ENCODE measurements at places on chromosomes 16 and 17.

- DNase-seq, result no peak
Observed at GRCh38 chr16:14420721-14421488, 209.2 kb downstream of the PARN start.

- DNase-seq, result no peak
Observed at GRCh38 chr16:27492588-27492979, 57.1 kb downstream of the GTF3C1 start.

DNA sequence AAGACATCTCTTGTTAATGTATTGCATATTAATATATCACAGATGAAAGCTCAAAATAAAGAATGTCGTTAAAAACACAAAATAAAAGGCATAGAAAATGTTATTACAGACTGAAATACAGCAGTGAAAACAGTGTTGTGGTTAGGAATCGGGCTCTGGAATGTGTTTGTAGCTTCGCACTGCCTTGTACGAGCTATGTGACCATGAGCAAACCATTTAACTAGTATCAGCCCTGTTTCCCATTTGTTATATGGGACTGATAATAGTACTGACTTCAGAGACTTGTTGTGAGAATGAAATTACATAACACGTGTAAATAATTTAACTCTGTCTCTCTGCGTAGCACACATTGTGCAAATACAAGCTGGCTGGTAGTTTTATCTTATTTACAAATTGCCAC lies 648 bp upstream of the RBFOX1 start:
- no peak for DNase-seq

DNA sequence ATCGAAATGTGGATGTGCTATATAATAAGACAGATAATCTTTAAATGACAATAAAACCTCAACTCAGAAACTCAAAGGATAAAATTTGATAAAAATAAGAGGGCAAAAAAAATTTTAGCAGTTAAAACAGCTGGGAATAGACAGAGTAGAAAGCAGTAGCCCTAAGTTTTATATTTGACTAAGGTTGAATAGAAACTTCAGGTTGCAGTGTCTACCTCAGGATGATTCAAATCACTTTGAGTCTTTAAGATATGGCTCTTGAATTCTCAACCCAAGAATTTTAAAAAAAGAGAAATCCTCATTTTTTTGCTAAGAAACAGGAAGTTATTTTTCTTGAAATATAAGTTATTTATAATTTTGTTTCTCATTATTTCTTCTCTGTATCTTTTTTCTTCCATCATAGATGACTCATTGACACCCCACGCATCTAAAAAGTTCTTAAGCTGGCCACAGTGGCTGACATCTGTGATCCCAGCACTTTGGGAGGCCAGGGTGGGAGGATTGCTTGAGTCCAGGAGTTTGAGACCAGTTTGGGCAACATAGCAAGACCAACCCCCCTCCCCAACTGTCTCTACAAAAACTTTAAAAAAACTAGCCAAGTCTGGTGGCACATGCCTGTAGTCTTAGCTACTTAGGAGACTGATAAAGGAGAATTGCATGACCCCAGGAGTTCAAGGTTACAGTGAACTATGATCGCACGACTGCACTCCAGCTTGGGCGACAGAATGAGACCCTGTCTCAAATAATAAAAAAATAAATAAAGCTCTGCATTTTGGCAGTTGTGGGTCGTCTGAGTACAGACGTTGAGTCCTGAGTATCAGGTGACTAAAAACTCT lies 23.9 kb downstream of the NFAT5 start:
- DNase-seq, result no peak

DNA sequence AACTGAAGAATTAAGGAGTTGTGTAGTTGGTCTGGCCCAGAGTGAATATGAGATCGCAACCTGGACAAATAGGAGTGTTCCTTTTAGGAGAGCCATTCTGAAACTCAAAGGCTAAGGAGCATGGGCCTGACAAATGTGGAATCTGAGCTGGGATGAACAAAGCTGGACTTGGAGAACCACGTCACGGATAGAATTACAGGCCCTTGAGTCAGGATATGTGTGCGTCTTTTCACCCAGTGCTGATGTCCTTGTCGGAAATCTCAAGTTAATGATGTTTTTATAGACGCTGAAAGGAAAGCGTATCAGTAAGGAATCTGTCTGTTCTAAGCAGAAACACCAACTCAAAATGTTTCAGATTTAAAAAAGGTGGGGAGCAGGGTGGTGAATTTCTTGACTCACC lies 173.8 kb upstream of the ZKSCAN2 start:
- no peak for DNase-seq

GRCh38 chr17:65498816-65499215 lies 62.6 kb downstream of the AXIN2 start:
- no peak for DNase-seq

DNA sequence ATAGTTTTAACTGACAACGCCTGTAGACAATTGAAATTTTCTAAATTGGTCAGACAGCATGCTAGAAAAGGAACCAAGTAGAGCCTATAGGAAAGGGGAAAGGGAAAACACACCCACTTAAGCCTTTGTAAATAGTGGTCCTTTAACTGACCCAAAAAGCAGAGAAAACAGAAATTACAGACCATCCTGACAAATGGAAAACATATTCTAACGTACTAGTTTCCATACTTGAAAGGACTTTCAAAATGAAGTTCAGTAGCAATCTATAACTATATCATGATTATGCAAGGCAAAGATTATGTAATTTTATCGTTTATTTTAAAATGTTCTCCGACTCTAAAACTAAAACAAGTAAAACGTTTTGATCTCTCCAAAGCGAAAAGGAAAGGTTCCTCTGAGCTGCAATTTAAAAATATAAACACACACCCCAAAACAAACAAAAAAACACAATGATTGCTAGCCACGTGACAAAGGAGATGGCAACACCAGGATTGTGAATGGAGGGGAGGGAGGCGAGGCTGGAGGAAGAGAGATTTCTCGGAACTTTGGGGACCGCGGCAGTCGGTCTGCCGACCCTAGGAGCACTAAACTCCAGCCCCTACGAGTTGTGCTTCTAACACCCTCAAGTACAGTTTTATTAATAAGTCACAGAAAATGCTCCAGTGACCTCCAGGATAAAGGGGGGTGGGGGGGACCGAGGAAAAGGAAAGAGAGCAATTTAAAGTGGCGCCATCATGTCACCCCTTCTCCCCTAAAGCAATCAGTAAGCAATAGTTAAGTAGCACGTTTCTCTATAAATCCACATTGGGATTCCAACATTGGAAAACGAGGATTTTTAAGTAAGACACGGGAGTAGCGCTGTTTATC lies 1.7 kb downstream of the KANSL1 start:
- no peak for DNase-seq

DNA sequence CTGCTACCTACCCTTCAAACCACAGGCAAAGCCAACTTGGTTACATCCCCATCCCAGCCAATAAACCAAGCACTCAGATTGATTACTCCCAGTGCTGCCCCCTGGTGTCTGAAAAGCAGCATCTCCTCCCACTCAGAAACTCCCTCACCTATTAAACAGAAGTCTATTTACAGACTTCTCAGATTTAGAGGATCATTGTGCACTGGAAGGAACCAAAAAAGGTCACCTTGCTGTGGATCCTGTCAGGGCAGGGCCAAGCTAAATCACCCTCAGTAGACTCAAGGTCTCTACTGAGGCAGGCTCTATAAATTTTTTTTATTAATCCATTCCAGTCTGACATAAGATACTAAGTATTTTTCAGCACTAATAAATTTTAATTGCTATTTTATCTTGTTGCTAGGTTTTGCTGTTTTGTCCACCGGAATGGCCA lies 17.6 kb downstream of the HIGD1B start:
- peak; percentile 63 for DNase-seq

GRCh38 chr17:82946081-82946480 lies 106.3 kb upstream of the ZNF750 start:
- DNase-seq, result no peak

GRCh38 chr16:84220851-84221250 lies 19.0 kb downstream of the KCNG4 start:
- DNase-seq, result no peak

- no peak for DNase-seq
Observed at GRCh38 chr17:36133602-36134236, 30.1 kb downstream of the CCL4 start.

GRCh38 chr16:82510789-82511305 lies 115.9 kb upstream of the CDH13 start:
- no peak for DNase-seq

- DNase-seq, result no peak
Observed at GRCh38 chr16:89505204-89506112, 2.7 kb upstream of the SPG7 start.

DNA sequence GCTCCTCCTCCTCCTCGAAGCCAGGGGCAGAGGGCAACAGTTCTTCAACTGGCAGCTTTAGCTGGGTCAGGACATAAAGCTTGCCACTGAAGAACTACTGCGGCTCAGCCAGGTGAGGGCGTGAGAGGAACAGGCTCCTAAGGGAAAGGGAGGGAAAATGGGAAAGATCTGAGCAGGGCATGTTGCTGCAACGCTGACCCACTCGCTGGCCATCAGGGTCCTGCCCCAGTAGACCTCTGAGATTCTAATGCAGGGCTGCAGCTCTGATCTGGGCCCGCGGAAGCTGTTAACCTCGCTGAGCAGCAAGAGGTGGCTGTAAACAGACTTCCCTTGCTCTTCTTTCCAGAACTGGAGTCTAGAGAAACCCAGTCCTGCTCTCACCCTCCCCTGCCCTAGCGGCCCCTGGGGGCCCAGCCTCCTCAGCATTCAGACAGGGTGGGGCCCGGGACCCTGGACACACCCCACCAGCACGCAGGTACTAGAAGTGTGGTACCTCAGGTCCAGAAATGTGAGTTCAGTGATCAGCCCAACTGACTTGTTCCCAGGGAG lies 3.8 kb upstream of the TLCD2 start:
- DNase-seq, result no peak

DNA sequence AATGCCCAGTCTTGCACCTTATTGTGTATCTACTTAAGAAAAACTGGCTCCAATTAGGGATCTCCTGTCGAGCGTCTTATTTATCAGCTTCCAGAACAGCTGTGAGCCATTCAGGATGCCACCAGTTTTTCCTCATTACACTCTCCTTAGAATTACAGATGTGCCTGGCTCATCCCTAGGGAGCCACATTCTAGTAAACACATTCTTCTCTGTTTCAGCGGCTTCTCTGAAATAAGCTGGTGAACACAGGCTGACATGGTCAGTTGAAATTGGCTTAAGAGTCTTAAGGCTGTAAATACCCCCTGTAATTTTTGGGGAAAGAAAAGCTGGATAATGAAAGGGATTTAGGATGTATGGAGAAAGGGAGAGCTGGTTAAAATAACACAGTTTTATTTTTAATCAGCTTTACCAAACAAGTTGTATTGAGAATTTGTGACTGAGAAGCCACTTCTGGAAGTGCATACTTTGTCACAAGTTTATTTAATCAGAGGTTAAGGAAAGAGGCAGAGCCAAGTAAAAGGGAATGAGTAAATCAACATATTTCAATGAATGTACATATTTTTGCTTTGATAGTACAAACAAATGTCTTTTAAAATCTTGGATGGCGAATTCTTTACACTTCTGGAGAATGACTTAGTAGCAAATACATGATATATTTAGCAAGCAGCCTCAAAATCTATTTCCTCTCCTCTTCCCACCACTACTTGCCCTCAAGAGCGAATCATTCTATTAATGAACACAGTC lies 562.0 kb upstream of the GOT2 start:
- DNase-seq, result no peak

- no peak for DNase-seq
Observed at GRCh38 chr17:80804466-80804865, 187.2 kb upstream of the CHMP6 start.

DNA sequence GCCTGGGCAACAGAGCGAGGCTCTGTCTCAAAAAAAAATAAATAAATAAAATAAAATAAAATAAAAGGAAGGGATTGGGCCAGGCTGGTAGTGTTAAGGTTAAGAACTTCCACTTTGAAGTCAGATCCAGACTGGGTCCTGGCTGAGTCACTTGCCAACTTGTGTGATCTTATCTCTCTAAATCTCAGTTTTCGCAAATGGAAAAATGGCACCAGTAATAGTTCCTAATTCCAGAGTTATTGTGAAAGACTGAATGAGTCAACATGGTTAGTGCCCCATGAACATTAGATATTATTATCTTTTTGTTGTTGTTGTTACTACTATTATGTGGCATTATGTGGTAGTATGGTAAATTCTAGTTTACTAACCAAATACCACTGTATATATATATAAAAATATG lies 188.0 kb upstream of the AXIN2 start:
- no peak for DNase-seq

DNA sequence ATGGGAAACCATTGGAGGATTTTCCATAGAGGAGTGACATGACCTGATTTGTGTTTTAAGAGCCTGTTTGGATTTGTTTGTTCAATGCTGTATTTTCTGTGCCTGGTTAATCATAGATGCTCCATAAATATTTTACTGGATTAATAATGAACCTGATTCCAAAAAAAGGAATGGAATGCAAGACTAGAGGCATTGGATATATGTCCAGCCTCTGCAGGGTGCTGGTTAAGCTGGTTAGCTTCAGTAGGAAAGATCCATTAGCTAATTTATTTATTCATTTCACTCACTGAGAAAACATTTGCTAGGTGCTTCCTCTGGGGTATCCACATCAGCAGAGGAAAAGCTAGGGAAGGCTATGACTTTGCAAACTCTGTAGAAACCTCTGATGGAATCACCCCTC lies 57.7 kb downstream of the SHISA9 start:
- DNase-seq, result no peak

GRCh38 chr16:9225527-9226316 lies 134.3 kb downstream of the HAPSTR1 start:
- DNase-seq, result peak; percentile 33

GRCh38 chr17:50523208-50523607 lies 9.3 kb upstream of the EPN3 start:
- no peak for DNase-seq

GRCh38 chr17:46178550-46179214 lies 14.5 kb downstream of the KANSL1 start:
- DNase-seq, result no peak

DNA sequence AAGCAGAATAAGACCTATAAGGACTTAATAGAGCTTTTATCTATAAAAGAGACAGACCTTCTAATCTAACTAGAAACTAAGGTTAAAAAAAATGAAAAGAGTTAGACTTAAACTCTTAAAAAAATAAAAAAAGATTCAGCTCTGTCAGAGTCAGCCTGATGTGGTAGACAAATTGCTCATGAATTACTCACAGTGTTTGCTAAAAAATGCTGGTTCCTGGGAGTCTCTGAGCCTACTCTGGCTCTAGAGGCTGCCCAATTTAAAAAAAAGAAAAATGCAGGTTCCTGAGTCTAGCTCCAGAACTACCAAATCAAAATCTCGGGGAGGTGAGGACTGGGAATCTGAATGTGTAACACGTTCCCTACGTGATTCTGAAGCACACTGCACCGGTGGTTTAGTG lies 18.1 kb downstream of the SOST start:
- no peak for DNase-seq

Data from iPS DF 6.9 (cell line).